Pulmonary artery endothelial cell (primary cell): ENCODE measurements at places on chromosomes 16 and 17. TPM values are rescaled to one million over a fixed set of nuclear protein-coding genes. Genes with fewer than 3 reads are reported as not detected.

The RUNDC3A gene
- 0.07 and 0.21 TPM in 2 replicates for total RNA-seq

The ZFP3 gene
- total RNA-seq, result 1.1 and 1.9 TPM in 2 replicates

The TVP23A gene
- not detected in 2 replicates for total RNA-seq

The BRICD5 gene
- total RNA-seq, result 1.1 and 6.5 TPM in 2 replicates

The PRR35 gene
- not detected in 2 replicates for total RNA-seq

The B3GNT9 gene
- 6.0 and 6.1 TPM in 2 replicates for total RNA-seq

The TP53TG3F gene
- not detected in 2 replicates for total RNA-seq

The ICAM2 gene
- 668 and 680 TPM in 2 replicates for total RNA-seq

The SEPTIN1 gene
- 0.13 TPM in 1 of 2 replicates, not detected in the other for total RNA-seq

The CCL11 gene
- not detected in 2 replicates for total RNA-seq

The USP7 gene
- 70.2 and 73.2 TPM in 2 replicates for total RNA-seq

The FA2H gene
- total RNA-seq, result not detected in 2 replicates

The PLSCR3 gene
- 17.5 and 18.7 TPM in 2 replicates for total RNA-seq

The LGALS9B gene
- total RNA-seq, result not detected in 2 replicates

The CCDC154 gene
- total RNA-seq, result 0.11 and 0.13 TPM in 2 replicates

The ARHGAP23 gene
- total RNA-seq, result 44.8 and 45.1 TPM in 2 replicates

The DRG2 gene
- 38.1 and 49.3 TPM in 2 replicates for total RNA-seq

The NPIPB4 gene
- total RNA-seq, result 25.1 and 25.9 TPM in 2 replicates

The TMC5 gene
- total RNA-seq, result not detected in 2 replicates

The HYDIN gene
- total RNA-seq, result 0.07 TPM in 1 of 2 replicates, not detected in the other

The PPL gene
- total RNA-seq, result 0.26 and 0.71 TPM in 2 replicates

The KCNJ18 gene
- not detected in 2 replicates for total RNA-seq

The AATF gene
- 32.5 and 36.7 TPM in 2 replicates for total RNA-seq

The HS3ST3B1 gene
- total RNA-seq, result 0.13 TPM in 1 of 2 replicates, not detected in the other

The HSPB9 gene
- total RNA-seq, result not detected in 2 replicates

The SPNS3 gene
- 0.13 and 0.21 TPM in 2 replicates for total RNA-seq

The CD300LG gene
- not detected in 2 replicates for total RNA-seq

The MYH8 gene
- not detected in 2 replicates for total RNA-seq

The STAT5B gene
- 48.5 and 54.3 TPM in 2 replicates for total RNA-seq

The CCL16 gene
- total RNA-seq, result 0.46 and 0.85 TPM in 2 replicates

The IRX6 gene
- total RNA-seq, result not detected in 2 replicates

The KRTAP4-4 gene
- not detected in 2 replicates for total RNA-seq

The MEIOB gene
- total RNA-seq, result 0.40 TPM in 1 of 2 replicates, not detected in the other

The SMIM36 gene
- not detected in 2 replicates for total RNA-seq

The TBC1D3C gene
- 0.39 TPM in 1 of 2 replicates, not detected in the other for total RNA-seq

The PMFBP1 gene
- 0.21 and 0.33 TPM in 2 replicates for total RNA-seq

The PAQR4 gene
- 15.9 and 16.2 TPM in 2 replicates for total RNA-seq

The VMO1 gene
- total RNA-seq, result 0.32 and 0.40 TPM in 2 replicates

The CD7 gene
- not detected in 2 replicates for total RNA-seq

The MYO15B gene
- total RNA-seq, result 1.6 and 10.5 TPM in 2 replicates

The MRPL12 gene
- total RNA-seq, result 17.1 and 24.5 TPM in 2 replicates

The CD79B gene
- total RNA-seq, result 1.5 and 1.7 TPM in 2 replicates

The PHKB gene
- total RNA-seq, result 48.3 and 62.4 TPM in 2 replicates

The SLC6A2 gene
- total RNA-seq, result not detected in 2 replicates

The EPOP gene
- total RNA-seq, result 2.6 and 4.2 TPM in 2 replicates

The CDH1 gene
- total RNA-seq, result under 0.01 and 0.14 TPM in 2 replicates

The CACNA1G gene
- 0.04 TPM in 1 of 2 replicates, not detected in the other for total RNA-seq

The ACSM3 gene
- 4.7 and 14.0 TPM in 2 replicates for total RNA-seq

The LYRM1 gene
- 75.0 and 107 TPM in 2 replicates for total RNA-seq

The MSLN gene
- total RNA-seq, result not detected in 2 replicates

The PABPN1L gene
- not detected in 2 replicates for total RNA-seq

The SPATA22 gene
- total RNA-seq, result 0.07 TPM in 1 of 2 replicates, not detected in the other

The PRDM7 gene
- total RNA-seq, result not detected in 2 replicates

The HS3ST3A1 gene
- not detected in 2 replicates for total RNA-seq

The EVPLL gene
- not detected in 2 replicates for total RNA-seq

The PDILT gene
- total RNA-seq, result not detected in 2 replicates
